ENCODE measurements at places on chromosomes 7 and 10. TPM values are rescaled to one million over a fixed set of nuclear protein-coding genes. Genes with fewer than 3 reads are reported as not detected.

The SLIT1 gene
- total RNA-seq, result 1.7 TPM

The GCK gene
- 7.3 TPM for total RNA-seq

The ALOX5 gene
- 5.7 TPM for total RNA-seq

The ASB15 gene
- total RNA-seq, result not detected

The LRRTM3 gene
- 0.21 TPM for total RNA-seq

The WNT8B gene
- total RNA-seq, result 1.9 TPM

The PPP1R9A gene
- total RNA-seq, result 31.8 TPM

GRCh38 chr7:27046854-27047549, 48.8 kb downstream of the HOXA1 start:
- no peak for DNase-seq

- no peak for DNase-seq
Measured at GRCh38 chr7:27551803-27552400, 110.8 kb downstream of the HIBADH start.

DNA sequence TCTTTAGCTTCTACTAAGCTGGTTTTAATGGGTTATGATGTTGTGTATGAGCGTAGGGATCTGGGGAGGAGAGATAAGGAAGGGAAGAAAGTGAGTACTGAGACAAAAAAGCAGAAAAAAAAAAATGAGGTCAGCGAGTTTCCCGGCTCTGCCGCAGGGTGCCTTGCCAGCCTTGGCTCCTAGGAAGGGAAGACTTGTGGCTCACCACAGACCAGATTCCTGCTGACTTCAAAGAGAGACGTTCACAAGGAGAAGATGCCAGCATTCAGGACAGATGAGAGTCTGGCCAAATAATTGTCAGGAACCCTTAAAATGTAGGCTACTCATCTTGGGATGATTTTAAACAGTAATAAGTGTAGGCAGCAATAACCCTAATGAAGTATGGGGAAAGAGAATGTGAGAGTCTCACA, 11.4 kb upstream of the FAS start:
- no peak for DNase-seq

DNA sequence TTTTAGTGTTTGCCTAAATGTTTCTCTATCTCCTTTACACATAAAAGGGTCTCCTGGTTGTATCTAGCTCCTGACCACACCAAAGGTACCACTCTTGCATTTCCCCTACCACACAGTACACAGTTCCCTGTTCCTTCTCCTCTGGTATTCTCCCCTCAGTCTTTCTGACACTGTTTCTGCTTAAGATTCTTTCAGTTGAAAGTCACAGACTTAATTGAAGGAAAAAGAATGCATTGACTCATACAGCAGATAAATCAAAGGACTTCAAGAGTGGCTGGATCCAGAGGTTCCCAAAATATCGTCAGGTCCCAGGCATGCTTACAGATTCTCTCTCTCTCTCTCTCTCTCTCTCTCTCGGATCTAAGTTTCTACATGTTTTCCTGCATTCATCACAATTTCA, 185.6 kb upstream of the LRGUK start:
- no peak for DNase-seq

DNA sequence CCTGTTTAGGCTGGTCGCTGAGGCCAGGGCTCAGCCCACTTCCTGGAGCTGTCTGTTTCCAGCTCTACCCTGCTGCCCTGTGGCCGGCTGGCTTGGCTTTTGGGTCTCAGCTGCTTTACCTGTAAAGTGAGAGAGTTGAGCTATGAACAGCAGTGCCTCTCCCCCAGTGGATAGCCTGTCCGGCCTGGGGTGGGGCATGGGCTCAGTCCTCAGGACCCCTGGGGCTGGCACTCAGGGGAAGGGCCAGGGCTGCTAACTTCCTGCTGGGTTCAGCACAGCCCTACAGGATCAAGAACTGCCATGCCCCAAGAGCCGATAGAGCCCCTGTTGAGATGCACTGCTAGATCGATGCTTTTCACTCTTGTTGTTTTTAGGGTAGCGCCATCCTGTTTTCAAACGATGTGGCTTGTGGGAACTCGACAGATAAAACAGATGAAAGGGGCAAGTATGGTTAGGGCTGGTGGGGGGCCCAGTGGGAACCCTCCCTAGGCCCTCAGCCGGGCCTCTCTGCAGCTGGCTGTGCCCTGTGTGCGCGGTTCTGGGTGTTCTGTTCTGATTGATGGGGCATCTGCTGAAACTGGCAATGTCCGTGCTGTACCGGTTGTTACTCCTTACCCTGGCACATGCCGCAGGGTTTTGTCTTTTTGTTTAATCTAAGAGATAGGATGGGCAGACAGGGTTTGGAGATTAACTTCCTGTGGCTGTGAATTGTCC, 10.0 kb upstream of the SFRP5 start:
- DNase-seq, result no peak

DNA sequence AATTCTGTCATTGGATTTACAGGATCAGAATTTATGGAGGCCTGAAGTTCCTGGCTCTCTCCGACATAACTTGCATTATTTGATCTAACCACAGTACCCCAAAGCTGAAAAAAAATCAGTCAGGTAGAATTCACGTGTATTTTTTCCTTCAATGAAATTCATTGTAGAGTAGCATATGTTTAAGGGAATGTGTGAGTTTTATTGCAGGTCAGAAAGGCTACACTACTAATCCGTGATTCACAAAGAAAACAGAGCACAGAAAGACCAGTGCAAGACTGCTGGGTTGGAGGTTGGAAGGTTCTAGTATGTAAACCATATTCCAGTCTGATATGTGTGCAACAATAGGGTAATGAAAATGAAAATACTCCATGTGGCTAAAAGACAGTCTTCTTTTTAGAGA, 247.0 kb upstream of the FERD3L start:
- no peak for DNase-seq
